T-helper 2 cell (primary cell): ENCODE measurements at places on chromosomes 12 and 14.

DNA sequence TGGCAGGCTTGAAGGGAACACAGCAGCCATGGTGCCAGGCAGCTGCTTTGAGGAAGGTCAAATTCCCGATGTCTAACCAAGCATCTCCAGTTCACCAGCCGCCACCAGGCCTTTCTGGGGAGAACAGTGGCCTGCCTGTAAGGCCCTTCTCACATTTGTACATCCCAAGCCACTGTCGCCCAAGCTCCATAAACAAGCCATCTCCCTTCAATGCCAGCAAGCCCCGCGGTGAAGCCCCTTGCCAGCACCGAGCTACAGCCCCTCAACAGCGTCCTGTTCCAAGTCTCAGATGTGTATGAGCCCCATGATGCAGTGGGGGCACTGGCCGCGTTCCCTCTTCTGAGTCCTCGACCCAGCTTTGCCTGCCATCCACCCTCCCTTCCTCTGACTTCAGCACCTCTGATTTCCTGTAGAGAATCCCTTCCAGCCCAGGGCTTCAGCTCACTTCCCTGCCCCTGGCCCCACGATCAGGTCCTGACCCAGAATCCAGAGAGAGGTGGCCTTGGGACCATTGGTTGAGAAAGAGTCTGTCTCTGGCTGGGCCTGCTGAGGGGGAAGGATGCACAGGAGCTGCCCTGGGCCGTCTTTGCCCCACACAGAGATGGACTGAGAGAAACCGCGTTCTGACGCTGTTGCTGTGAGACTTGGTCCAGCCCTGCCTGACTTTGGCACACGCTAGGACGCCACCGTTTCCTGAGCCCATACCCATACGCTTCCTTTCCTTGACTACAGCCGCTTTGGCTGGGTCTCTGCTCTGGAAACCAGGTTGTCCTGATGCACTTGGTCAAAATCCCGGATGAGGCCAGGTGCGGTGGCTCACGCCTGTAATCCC lies 1.9 kb upstream of the MMP17 start:
- no peak for DNase-seq

- no peak for DNase-seq
Measured at GRCh38 chr12:3313675-3314663, 177.0 kb upstream of the PRMT8 start.

DNA sequence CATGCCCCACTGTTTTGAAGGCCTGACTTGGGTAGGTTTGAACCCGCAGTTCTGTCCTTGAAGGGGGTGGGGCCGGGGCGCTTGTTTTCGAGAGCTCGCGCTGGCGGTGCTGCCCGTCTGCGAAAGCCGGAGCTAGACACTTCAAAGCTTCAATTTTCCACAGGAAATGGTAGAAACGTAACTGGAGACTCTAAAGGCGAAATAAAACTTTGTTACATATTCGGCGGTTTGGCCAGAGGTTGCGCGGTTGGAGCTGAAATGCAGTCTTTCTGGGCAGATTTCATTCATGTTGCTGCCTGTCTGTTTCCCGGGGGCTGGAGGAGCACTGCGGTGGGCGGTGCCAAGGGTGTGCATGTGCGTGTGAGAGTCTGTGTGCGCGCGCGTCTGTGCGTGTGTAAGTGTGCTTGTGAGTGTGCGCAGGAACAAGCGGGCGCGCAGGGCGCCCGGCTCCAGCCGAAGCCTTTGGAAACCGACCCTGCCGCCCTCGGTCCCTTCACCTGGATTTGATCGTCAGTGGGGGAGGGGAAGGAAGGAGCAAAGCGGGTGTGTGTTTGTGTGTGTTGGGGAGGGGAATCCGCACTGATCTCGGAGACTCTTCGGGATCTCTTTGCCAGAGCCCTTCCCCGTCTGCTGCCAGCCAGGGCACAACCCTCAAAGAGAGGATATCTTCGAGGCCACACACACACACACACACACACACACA lies 227.7 kb upstream of the CRY1 start:
- DNase-seq, result peak; percentile 82

DNA sequence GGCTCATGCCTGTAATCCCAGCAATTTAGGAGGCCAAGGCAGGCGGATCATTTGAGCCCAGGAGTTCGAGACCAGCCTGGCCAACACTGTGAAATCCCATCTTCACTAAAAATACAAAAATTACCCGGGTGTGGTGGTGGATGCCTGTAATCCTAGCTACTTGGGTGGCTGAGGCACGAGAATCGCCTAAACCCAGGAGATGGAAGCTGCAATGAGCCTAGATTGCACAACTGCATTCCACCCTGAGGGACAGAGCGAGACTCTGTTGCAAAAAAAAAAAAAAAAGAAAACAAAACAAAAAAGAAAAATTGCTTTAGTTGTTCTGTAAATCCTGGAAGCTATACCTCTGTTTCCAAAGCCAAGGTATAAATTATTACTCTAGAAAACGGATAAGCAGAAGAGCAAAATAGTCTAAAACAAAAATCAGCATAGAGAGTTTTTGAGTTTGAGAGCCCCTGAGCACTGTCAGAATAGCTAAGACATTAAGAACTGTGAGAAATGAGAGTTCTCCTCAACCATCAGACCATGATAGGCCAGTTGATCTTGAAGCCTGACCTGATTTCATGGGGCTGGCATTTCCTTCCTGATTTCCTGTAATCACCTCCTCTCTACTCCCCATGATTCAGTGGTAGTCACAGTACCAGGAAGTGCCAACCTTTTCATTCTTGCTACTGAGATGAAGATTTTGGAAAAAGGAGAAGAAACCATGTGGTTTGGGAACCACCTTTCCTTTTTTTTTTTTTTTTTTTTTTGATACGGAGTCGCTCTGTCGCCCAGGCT lies 31.7 kb downstream of the ATP2A2 start:
- peak; percentile 33 for DNase-seq

DNA sequence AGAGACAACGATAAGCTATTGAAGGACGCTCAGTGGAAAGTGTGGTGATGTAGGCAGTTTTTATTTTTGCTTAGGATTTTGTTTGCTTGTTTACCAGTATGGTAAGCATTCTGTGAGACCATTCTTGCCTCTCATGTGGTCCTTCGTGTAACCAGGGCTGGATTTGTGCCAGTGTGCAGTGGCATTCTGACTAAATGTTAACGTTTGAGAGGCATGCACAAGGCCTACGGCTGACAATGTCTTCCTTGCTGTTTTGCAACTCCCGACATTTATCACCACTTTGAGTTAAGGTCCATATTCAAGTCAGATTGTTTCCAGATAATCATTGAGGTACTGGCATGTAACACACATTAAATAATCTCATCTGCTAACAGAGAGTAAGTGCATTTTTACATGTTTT lies 102.3 kb upstream of the BCAT1 start:
- DNase-seq, result no peak

GRCh38 chr14:36556811-36557433 lies 25.5 kb downstream of the NKX2-8 start:
- DNase-seq, result peak; percentile 7

- peak; percentile 52 for DNase-seq
Measured at GRCh38 chr12:49098035-49098451, 3.4 kb upstream of the DHH start.

DNA sequence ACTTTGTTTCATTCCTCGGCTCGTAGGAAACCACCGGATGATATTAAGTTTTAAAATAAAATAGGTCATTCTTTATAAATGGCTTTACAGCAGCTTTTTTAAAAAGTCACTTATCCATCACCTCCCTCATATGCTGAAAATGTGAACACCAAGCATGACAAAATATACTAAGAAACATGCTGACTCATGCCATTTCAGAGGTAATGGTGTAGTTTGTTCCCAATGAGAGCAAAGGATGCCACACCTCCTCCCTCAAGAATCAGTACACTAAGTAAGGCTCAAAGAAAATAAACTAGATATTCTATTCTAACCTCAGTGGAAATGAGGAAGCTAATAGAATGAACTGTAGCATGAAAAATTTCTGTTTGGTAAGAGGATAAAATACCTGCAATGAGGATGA lies 5.5 kb upstream of the DIO2 start:
- no peak for DNase-seq

- DNase-seq, result no peak
Measured at GRCh38 chr12:54497883-54498282, 331 bp downstream of the NCKAP1L start.

- DNase-seq, result no peak
Measured at GRCh38 chr12:125453751-125454150, 388.5 kb downstream of the AACS start.

DNA sequence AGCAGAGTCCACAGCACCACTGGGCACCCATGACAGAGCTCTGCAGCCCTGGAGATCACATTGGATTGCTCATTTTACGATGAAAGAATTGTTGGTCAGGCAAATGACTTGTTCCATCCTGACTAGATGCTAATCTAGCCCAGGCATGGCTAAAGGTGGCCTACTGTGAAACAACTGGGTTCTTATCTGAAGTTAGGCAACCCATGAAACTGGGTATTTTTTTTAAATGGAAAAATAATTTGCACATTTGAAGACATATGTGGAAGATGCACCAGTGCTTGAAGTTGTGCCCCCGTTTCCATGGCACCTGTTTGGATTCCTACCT lies 8.3 kb downstream of the PYGL start:
- DNase-seq, result no peak

- no peak for DNase-seq
Measured at GRCh38 chr14:83356080-83356479, 1822.4 kb upstream of the SEL1L start.

DNA sequence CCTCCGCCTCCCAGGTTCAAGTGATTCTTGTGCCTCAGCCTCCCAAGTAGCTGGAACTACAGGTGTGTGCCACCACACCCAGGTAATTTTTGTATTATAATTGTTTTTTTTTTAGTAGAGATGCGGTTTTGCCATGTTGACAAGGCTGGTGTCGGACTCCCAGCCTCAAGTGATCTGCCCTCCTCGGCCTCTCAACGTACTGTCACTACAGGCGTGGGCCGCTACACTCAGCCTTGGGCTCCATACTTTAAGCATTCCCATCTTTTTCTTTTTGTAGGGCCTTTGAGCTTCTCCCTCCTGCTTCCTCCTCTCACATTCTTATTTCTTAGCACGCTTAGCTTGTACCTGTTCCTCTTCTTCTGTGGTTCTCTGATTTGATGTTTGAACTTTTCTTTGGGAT lies 62.8 kb downstream of the SERPINA3 start:
- DNase-seq, result no peak

DNA sequence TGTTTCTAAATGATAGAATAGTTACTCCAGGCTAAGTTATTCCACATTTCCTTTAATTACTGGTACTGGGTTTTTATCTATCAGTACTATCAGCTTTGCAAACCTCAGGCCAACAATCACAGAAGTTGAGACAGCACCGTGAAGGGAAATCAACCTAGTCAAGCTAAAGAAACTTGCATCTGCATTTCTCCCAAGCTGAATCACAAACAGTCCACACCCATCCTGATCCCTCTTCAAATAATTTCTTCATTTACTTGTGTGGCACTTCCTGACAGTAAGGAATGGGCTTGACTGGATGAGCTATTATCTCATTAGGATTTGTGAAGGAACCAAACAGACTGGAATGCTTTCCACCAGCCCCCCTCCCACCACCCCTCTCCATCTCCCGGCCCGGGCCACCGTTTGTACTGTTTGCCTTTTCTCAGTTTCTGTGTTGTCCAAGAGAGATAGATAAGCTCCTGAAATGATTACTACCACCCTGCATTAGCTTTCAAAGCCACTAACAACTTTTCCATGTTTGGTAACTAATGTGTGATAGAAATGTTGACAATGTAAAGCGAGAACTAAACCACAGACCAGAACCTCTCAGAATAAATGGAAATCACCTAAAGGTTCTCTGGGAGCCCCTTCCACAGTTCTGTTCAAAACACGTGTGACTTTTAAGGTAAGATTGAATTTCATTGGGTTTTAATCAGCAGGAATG lies 236.3 kb downstream of the SLC25A21 start:
- DNase-seq, result no peak

- DNase-seq, result peak; percentile 28
Measured at GRCh38 chr12:128069359-128069997, 197.5 kb upstream of the TMEM132C start.

GRCh38 chr14:49164074-49164473 lies 422.1 kb downstream of the RPS29 start:
- DNase-seq, result no peak

- DNase-seq, result no peak
Measured at GRCh38 chr12:116280595-116281290, 3.2 kb upstream of the MED13L start.

GRCh38 chr12:5204271-5204670 lies 160.6 kb downstream of the KCNA5 start:
- no peak for DNase-seq

DNA sequence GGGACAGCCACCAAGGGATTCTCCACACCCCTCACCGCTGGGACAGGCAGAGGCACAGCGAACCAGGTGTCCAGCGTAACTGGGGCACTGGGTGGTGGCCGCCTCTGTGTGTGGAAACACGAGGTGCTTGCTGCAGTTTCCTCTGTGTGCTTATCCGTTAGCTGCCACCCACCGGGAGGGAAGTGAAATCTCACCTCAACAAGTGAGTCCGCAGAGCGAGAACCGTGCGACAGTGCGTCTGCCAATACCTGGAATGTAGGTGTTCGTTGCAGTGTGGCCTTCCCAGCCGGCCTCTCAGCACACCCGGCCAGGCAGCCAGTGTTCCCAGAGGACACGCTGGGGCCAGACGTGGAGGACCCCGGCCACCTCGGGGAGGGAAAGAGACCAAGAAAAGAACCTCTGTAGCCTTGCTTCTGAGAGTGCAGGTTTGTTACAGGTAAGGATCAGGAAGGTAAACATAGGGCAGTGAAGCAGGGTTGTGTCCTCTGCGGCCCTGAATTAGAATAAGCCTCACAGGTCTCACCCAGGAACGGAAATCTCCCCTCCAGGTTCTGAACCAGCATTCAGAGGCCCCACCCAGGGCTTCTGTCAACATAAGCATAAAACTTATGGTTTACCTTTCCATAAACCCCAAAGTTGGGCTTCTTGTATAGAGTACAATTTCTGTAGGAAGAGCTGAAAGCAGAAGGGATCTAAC lies 1.5 kb downstream of the BCL2L14 start:
- DNase-seq, result peak; percentile 12

- DNase-seq, result no peak
Measured at GRCh38 chr14:66247662-66248193, 238.4 kb upstream of the CCDC196 start.

- no peak for DNase-seq
Measured at GRCh38 chr12:6118891-6119568, 5.4 kb downstream of the VWF start.

DNA sequence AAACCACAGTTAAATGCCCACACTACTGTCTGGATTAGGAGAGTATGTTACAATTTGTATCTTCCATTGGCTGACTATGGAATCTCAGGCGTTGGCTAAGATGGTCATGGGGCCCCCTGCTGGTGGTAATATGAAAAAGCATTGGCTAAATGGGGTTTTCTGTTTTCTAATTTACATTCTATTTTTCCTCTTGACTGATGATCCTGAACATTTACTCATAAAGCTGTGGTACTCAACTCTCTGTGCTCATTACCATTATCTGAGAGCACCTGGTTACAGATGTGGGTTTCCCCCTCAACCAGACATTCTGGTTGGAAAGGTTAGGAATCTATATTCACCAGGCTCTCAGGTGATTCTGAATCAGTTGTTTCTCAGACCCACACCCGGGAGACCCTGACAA lies 64.8 kb downstream of the WSCD2 start:
- no peak for DNase-seq

- DNase-seq, result no peak
Measured at GRCh38 chr12:103673487-103673886, 86.4 kb downstream of the STAB2 start.

- DNase-seq, result no peak
Measured at GRCh38 chr14:101426466-101426865, 134.8 kb upstream of the DIO3 start.
